Progenitor cell of endocrine pancreas (in vitro differentiated cells): ENCODE measurements at places on chromosomes 5 and 9.

DNA sequence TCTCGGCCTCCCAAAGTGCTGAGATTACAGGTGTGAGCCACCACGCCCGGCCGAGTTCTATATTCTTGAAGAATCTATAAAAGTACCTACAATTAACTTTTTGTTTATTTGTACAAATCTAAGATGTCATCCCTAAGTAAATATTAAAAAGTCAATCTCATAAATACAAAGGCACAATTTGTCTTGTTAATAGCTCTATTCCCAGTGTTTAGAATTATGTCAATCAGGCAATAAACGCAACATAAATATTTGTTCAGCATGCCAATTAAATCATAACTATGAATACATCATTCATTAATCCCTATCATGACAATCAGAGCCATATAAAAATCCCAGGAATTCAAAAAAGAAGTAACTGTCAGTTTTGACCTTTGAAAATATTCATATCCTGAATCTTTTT, 68.9 kb upstream of the CDH18 start:
- DNase-seq = no peak
- H3K4me3 ChIP-seq = no peak overlapping the region
- H3K36me3 ChIP-seq = peaks cover 4% of the 10 kb centered on the region
- no peaks in the 10 kb centered on the region for H3K4me1 ChIP-seq
- no peaks in the 10 kb centered on the region for H3K27me3 ChIP-seq
- no peak overlapping the region for H3K27ac ChIP-seq

DNA sequence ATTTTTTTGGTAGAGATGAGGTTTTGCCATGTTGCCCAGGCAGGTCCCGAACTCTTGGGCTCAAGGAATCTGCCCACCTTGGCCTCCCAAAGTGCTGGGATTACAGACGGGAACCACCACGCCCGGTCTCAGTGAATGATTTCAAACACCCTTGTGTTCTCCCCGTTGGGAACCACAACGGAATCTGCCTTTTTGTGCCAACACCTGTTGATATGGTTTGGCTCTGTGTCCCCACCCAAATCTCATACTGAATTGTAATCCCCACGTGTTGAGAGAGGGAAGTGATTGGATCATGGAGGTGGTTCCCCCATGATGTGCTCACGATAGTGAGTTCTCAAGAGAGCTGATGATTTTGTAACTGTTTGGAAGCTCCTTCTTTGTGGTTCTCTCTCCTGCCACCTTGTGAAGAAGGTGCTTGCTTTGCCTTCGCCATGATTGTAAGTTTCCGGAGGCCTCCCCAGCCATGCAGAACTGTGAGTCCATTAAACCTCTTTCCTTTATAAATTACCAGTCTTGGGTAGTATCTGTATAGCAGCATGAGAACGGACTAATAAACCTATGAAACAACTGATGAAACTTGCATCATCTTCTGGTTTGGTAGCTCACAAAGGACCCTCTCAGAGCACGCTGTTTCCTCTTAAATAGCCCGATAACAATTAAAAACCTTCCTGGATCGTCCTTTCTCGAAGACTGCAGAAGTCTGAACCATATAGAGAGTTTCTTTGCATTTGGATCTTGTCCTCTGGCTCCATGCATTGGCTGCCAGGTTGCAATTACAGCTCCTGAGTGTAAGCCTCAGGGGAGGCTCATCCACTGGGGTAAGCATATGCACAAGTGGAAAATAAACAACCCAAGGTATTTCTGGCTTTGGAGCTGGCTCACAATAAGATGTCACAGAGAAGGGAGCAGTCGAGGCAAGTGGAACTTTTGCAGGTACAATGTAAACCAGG, 91.5 kb downstream of the SPRY4 start:
- no peak for DNase-seq
- H3K27me3 ChIP-seq = no peaks in the 10 kb centered on the region
- no peak overlapping the region for H3K27ac ChIP-seq
- peaks cover 17% of the 10 kb centered on the region for H3K4me1 ChIP-seq
- no peak overlapping the region for H3K4me3 ChIP-seq

- no peak overlapping the region for H3K27ac ChIP-seq
- H3K27me3 ChIP-seq = peaks cover 2% of the 10 kb centered on the region
- no peak for DNase-seq
These were observed 231.6 kb downstream of the SLF1 start for GRCh38 chr5:94849821-94850736.

GRCh38 chr5:138492560-138493045, 27.3 kb downstream of the EGR1 start:
- peak overlapping the region; percentile 91 for H3K27ac ChIP-seq
- peak overlapping the region; percentile 79 for H3K4me3 ChIP-seq
- no peaks in the 10 kb centered on the region for H3K36me3 ChIP-seq
- no peak for DNase-seq
- H3K27me3 ChIP-seq = peaks cover 23% of the 10 kb centered on the region

DNA sequence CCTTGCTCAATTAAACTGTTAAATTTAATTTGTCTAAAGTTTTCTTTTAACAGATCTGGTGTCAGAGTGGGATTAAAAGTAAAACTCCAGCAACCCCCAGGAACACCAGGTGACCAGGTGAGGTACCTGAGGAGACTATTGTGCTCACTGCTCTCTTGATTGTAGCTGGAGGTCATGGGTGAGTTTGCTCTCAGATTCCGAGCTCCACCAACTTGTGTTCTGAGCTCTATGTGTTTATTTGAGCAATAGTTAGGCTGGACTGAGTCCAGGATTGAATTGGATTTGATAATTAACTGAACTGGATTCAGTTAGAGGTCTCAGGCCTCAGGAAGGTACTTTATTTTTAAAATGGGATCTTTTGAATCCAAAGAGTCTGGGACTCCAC, 17.9 kb upstream of the SCGB3A2 start:
- H3K4me3 ChIP-seq = no peak overlapping the region
- H3K27me3 ChIP-seq = peaks cover 6% of the 10 kb centered on the region
- DNase-seq = no peak
- peak overlapping the region; percentile 67 for H3K27ac ChIP-seq

GRCh38 chr9:80605129-80605528, 1033.4 kb downstream of the TLE4 start:
- no peak for DNase-seq
- no peaks in the 10 kb centered on the region for H3K27me3 ChIP-seq
- H3K36me3 ChIP-seq = no peaks in the 10 kb centered on the region
- H3K27ac ChIP-seq = no peak overlapping the region
- no peak overlapping the region for H3K4me3 ChIP-seq
